Stimulated activated CD8-positive, alpha-beta memory T cell treated with anti-CD3 and anti-CD28 coated beads, Interleukin-4, amount 100 ng/mL, for 4 hours (primary cell): ENCODE measurements at places on chromosomes 4 and X.

DNA sequence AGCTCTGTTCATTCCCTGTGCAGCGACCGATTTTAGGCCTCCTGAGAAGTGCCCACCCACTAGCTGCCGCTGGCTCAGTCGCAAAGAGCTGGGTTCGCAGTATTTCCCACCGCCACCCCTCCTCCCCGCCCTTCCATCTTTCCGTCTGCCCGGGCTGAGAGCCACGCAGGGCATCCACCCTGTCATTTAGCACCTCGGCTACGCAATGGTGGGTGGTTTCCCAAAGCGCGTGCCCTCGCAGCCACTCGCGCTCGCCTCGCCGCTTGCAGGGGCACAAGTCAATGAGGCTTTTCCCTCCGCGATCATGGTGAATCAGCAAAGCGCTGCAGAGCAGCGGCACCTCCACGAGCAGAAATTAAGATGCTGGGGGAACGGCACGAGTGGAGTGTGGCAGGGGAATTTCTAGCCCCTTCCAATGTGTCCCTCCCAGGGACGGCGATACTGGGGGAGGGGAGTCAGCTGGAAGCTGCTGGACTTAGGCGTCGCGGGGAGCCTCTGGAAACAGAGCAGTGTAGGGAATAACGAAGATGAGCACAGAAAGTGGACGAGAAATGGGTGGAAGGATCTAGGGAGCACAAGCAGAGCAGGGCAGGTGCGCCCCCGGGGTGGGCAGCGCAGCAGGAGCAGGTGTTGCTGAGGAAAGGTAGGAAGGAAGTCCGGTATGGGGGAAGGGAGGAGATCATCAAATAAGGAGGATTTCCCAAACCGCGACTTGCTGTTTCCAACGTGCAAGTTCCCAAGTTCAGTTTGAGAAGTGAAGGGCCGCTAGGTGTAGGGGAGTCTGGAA lies 2.4 kb upstream of the PTCHD1 start:
- DNase-seq = no peak

GRCh38 chrX:3627594-3627993 lies 85.9 kb downstream of the PRKX start:
- DNase-seq = no peak

- no peak for DNase-seq
Measured at GRCh38 chr4:167100120-167100519, 134.2 kb downstream of the SPOCK3 start.

DNA sequence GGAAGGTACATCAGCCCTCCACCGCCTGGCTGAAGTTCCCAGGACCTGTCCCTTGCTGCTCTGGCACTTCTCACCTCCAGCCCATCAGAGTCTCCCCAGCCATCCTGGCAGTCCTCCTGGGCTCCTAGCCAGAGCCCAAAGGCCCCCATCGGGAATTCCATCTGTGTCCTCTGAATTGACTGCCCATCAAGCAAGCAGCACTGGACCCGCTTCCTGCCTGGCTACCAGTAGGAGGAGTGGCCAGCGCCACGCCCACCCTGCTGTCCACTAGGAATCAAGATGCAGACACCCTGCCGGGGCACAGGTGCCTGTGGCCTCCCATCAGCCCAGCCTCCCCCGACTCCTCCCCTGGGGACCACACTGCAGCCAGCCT lies 47.2 kb downstream of the C4orf50 start:
- no peak for DNase-seq

DNA sequence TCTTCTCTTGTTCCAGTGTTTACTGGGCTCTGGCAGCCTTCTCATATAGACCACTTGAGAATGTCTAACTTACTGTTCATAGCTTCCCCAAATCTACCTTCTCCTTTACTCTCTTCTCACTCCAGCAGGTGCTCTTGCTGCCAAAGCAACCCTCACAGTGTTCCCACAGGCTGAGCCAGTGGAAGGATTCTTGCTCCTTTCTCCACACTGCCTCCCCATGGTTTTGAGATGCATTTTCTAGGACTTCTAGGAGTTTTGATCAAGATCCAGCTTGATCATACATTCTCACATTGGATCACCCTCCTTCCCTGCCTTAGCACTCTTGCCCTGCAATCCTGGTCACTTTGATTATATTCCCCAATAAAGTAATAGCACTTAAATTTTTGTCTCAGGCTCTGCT lies 230.8 kb downstream of the TMEM47 start:
- no peak for DNase-seq

DNA sequence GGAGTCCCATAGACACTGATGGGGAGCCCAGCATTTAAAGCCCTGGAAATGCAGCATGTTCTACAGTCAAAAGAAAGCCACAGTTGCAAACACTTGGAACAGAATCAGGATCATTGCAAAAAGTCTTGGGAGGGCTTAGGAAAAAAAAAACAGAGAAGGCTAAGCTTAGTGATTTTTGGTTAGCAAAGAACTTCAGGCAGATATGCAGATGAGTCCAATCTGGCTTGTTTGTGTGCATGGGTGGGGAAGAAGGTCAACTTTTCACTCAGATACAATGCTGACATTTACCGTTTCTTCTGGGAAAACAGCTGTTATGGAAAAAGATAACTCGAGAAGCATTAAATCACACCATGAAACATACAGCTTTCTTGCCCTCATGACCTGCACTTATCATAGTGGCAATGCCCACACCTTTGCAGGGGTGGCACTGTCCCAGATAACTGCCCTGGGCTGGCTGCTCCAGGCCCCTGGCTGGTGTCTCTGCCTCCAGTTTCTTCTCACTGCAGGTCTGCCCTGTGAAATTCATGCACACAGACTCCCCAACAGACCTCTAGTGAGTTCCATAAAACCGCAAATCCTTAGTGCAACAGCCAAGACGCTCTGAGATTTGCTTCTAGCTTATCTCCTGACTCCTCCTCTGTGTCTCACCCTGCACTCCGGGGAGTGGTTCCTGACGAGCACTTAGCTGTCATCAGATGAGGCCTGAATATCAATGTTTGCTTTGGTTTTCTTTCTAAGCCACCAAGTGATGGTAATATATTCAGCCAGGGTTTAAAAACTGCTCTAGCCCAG lies 99.2 kb downstream of the DRD5 start:
- no peak for DNase-seq

DNA sequence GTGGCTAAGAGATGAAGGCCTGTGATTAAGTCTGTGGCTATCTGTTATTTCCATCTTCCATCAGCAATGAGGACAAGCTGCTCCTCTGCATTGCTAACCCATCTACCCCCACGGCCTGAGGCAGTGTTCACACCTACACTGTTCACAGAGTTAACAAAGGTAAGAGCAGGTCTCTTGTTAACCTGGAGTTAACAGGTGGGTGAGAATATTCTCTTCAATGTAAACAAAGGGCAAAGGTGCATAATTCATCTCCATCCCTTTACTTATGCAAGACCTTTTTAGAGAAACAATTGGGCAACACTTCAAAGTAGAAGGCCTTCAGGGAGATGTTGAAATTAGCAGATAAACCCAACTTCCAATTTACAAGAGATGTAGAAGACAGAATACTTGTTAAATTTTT lies 2.8 kb downstream of the SLC35A2 start:
- no peak for DNase-seq

DNA sequence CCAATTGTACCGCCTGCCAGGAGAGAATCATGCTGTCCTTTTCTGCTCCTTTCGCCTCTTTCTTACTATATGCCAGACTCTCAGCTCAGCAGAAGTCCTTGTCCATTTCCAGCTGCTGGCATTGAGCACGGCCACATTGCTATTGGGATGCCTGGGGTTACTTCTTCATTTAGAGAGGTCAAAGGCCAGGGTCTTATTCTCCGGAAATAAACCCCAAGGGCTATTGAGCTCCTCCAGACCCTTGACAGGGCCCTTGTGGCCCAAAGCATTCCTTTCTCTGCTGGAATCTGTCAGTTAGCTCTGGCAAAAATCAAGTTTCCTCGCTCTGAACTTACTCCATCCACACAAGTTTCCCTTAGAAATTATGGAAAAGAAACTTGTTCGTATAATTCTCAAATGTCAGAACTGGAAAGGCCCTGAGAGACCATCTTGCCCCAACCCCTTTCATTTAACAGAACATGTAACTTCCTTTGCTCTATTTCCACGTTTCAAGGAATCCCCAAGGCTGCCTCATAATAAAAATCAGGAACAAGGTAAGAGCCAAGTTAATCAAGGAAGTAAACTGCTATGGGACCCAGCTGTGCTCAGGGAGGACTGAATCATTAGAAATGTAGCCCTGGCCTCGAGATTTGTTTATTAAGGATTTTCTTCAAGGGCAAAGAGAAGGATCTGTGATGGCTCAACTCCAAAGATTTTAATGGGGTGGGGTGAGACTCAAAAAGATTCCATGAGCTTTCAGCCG lies 11.8 kb downstream of the AKAP4 start:
- DNase-seq = no peak

GRCh38 chr4:137390707-137391106 lies 141.6 kb downstream of the PCDH18 start:
- DNase-seq = no peak

DNA sequence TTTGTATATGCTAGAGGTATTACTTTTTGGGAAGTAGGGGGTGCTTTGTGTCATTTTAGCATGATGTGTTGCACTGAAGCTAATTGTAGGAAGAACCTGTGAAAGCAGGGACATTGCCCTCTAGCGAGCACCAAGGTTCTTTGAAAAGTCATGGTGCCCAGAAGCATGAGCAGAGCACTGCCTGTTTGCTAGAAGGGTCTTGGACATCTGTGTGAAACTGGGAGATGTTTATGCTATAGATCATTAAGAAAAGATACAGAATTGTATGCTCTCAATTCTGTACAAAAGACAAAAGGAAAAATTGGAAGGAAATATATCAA lies 14.7 kb downstream of the GRPR start:
- no peak for DNase-seq

- no peak for DNase-seq
Measured at GRCh38 chrX:19865567-19866363, 21.6 kb downstream of the SH3KBP1 start.

DNA sequence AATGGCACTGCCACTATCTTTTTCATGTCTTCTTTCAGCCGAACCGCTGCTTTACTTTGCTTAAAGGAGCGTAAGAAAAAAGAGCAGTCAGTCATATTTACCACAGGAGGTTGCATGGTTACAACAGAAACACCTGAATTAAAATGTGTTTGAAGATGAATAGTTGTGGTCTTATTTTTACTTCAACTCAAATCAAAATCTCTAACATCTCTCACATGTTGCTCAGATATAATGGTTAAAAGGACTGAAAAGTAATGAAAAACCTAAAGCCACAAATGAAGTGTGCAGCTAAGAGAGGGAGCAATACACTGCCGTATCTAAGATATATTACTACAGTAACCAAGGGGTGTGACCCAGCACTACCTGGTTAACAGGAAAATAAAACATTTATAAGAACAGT lies 27.4 kb downstream of the FAM13A start:
- DNase-seq = no peak

DNA sequence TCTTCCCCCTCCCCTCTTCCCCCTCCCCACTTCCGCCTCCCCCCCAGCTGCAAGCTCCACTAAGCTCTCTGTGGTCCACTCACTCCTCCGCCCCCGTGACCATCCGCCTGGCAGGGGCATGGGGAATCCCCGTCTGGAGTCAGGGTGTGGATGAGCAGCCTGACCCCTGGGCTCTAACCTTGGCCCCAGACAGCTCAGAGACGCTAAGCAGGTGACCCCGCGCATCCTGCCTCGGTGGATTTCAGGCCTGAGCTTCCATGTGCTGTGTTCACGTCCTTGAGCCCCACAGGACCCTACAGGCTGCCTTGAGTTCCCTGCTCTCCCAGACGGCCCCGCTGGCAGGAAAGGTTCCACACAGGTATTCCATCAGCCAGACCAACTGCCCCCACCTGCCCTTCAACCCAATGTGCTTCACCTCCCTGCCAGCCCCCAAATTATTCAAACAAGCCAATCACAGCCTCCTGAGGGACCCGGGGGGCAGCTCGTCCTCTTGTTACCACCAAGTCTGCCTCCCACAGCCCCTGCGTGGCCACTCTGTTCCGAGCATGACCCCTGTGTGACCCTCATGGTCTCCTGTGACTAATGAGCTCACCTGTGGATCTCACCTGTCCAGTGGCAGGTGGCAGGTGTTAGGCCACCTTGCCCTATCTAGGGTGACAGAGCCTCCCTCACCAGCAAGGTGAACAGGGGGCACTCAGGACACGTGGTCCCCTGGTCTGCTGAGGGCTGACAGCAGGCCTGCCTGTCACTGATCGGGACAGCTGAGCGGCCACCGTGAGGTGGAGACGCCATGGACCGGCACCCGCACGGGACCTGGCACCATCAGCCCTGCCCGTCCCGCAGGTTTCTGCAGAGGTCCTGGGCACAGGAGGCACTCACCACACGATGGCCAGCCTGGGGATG lies 73.2 kb upstream of the MXD4 start:
- no peak for DNase-seq

GRCh38 chr4:38164346-38164745 lies 204.1 kb downstream of the PTTG2 start:
- no peak for DNase-seq

DNA sequence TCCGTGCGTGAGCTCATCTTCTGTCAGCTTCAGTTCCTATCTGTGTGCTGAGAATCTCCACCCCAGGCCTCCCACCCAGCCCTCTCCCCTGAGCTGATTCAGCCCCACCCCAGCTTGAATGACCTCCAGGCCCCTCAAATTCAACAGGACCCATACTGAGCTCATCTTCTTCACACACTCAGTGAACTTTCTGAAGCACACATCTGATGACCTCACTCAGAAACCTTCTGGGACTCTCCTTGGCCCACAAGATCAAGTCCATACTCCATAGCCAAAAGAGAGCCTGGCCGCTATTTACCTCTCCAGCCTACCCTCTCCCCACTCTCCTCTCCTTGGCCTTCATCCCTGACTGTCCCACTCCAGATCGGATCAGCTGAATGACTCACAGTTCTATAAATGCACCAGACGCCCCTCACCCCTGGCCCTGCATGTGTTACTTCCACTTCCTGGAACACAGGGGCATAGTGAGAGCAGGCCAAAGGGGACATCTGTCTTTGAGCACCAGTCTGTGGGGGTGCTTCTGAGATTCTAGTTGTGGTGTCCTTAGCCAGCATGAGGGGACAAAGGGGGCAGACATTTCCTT lies 62.5 kb downstream of the PJA1 start:
- no peak for DNase-seq

DNA sequence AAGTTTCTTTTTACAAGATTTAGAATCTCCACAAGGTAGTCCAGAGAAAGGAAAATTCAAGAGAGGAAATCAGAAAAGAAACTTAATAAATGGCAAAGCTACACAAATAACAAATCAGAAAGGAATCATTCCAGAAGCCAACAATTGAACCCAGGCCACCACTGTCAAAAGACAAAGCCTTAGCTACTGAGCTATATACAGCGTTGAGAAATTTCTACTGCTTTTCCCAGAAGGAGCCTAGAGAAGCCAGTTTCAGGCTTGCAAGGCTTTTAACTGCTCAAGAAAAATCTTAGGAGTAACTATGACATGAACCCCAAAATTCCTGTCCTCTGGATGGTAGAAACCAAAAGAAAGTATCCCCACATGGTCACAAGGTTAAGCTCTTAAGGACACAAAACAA lies 129.0 kb downstream of the DMD start:
- no peak for DNase-seq

GRCh38 chr4:109395694-109396093 lies 37.9 kb upstream of the SEC24B start:
- no peak for DNase-seq

DNA sequence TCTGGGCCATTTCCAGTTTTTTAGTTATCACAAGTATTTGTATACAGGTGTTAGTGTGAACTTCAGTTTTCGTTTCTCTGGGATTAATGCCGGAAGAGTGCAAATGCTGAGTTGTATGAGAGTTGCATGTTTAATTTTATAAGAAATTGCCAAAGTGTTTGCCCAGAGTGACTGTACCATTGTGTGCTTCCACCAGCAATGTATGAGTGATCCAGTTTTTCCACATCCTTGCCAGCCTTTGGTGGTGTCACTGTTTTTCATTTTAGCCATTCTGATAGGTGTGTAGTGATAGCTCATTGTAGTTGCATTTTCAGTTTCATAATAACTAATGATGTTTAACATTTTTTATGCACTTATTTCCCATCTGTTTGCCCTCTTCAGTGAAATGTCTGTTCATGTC lies 18.4 kb downstream of the PLS3 start:
- DNase-seq = no peak
